ENCODE measurements at places on chromosomes 13 and 19.

GRCh38 chr19:30469774-30470173 lies 97.6 kb downstream of the ZNF536 start:
- DNase-seq, result no peak

DNA sequence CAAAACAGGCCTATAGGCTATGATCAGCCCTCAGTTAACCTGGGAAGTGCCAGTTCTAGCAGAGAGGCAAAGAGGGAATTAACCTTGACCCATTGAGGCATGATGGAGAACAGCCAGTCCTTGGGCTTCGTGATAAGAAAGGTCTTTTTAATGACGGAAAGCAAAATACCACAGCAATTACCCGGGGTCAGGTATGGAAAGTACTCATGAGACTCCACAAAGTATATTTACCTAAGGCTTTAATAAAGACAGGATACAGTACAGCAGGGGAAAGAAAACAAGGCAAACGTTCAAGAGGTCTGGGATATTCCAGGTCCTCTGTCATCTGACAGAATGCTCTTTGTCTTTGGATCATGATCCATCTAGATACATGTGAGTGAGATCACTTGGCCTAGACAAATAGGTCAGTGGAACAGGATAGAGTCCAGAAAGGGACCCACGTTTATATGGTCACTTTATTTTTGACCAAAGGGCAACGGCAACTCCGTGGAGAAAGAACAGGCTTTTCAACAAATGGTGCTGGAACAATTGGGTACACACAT lies 52.2 kb downstream of the WDFY2 start:
- no peak for DNase-seq

- DNase-seq, result no peak
Measured at GRCh38 chr19:10922638-10923014, 5.8 kb downstream of the YIPF2 start.

DNA sequence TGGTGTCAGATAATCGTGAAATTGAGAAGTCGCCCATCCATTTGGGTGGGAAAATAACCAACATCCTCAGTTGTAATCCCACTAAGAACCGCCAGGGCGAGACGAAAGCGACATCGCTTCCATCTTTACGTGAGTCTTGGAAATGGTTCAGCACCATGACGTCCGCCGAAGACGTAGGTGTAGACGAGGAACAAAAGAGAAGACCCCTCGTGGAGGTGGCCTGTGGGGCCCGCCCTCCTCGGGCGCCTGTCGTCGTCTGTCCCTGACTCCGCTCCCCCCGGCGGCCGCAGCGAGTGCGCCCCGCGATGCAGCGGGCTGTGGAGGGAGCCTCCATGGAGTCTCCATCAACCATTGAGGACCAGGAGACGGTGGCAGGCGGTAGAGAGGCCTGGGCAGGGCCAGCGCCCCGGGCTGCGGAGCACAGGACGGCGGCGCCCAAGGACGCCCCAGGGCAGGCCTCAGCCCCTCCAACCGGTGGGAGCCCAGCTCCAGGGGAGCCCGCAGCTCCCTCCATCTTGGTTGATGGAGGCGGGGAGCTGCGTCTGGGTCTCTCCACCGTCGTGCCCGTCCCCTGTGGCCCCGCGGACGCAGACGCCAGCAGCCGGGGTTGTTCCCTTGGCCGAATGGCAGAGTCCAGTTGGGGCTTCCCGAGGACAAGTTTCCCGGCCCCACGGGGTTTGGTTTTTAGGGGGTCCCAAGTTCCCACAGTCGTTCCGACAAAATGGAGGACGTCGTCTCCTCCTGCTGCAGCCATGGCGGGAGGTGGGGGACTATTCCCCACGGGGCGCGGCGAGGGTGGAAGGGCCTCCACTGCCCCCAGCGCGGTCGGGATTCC lies 990 bp upstream of the ZMYM2 start:
- DNase-seq, result peak; percentile 93

DNA sequence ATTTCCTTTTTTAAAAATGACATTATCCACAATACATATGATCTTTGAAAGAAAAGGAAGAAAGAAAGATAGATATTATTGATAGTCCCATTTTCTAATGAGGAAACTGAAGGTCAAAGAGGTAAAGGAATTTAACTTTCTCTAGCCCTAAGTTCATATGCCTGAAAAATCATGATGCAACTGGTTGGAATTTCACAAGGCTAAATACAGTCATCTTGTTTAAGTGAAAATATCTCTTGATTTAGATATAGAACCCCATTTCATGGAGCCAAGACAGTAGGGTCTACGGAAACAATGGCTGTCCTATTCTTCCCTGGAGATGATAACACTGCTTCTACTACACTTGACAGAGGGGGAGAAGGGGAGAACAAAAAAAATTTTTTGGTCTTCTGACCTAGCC lies 366.2 kb downstream of the DNAJC15 start:
- no peak for DNase-seq

DNA sequence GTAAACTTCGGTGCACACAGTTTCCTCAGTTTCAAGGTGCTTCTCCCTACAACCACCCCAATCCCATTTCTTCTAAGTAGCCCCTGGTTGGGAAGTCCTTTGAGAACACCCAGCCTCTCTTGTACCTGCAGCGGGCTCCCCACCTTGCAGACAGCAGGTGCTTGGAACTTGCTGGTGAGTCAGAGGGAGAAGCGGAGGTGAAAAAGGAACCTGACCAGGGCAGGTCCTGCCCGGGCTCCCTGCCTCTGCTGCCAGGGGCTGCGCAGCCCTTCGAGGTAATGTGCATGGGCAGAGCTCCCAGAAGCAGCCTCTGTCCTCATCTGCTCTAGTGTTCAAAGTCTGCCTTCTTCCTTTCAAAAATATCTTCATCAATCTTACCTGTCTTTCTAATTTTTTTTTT lies 274.0 kb upstream of the SOX1 start:
- no peak for DNase-seq

- DNase-seq, result no peak
Measured at GRCh38 chr19:10004617-10005016, 5.7 kb downstream of the COL5A3 start.

DNA sequence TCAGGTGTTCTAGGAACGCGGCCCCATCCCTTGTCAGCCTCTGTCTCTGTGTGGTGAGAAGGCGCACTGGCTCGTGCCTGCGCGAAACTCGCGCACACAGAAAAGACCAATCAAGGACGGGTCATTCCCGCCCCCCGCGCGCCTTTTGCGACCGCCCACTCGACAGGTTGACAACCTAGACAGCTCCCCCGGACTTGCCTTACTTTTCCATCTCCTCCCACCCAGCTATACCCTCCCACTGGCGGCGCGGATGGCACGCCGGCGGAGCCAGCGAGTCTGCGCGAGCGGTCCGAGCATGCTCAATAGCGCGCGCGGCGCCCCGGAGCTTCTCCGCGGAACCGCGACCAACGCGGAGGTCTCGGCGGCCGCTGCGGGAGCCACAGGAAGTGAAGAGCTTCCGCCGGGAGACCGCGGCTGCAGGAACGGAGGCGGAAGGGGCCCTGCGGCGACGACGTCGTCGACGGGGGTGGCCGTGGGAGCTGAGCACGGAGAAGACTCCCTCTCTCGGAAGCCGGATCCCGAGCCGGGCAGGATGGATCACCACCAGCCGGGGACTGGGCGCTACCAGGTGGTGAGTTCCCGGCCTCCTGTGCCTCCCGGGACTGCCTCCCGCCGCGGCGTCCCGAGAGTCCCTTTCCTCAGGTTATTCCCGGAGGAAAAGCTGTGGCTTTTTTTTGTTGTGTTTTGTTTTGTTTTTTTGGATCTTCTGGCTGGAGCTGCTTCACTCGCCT lies at the start of gene NDFIP2:
Gene NDFIP2 (plus strand): TSS at position 202 of the 731 bp plus-strand sequence. CDS start 49 bp downstream, at position 251.
- peak; percentile 91 for DNase-seq

- DNase-seq, result peak; percentile 42
Measured at GRCh38 chr13:26132756-26133155, 80.9 kb upstream of the SHISA2 start.

DNA sequence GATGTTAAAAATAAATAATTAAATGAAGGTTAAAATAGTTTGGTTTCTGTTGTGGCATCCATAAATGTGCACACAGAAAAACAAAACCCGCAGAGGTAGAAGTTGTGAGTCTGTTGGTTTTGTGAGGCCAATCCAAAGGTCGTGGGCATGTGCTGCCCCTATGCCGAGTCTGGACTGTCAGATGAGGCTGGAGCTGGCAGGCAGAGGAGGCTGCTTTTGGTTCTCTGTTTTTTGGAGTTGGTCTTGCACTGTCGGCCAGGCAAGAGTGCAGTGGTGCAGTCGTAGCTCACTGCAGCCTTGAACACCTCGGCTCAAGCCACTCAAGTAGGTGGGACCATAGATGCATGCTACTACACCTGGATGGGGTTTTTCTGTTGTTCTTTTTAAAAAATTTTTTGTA lies 43.7 kb downstream of the TSSK6 start:
- no peak for DNase-seq

DNA sequence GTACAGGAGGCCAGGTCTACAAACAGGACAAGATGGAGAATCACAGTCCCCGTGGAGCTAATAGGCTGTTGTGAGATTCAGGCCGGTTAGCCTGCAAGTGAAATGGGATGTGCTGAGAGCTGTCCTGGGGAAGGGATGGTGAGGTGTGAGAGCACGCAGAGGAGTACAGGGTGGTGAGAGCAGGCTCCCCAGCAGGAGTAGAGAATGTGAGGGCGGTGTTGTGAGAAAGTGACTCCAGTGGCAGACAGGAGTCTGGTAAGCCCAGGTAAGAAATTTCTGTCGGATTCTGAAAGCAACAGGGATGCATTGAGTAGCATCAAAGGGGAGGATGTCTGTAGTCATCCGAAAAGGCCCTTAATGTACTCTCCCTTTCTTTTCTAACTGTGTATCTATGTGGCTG lies 50.7 kb upstream of the GPR183 start:
- DNase-seq, result no peak

GRCh38 chr13:82058364-82058763 lies 1717.4 kb upstream of the SPRY2 start:
- DNase-seq, result no peak

DNA sequence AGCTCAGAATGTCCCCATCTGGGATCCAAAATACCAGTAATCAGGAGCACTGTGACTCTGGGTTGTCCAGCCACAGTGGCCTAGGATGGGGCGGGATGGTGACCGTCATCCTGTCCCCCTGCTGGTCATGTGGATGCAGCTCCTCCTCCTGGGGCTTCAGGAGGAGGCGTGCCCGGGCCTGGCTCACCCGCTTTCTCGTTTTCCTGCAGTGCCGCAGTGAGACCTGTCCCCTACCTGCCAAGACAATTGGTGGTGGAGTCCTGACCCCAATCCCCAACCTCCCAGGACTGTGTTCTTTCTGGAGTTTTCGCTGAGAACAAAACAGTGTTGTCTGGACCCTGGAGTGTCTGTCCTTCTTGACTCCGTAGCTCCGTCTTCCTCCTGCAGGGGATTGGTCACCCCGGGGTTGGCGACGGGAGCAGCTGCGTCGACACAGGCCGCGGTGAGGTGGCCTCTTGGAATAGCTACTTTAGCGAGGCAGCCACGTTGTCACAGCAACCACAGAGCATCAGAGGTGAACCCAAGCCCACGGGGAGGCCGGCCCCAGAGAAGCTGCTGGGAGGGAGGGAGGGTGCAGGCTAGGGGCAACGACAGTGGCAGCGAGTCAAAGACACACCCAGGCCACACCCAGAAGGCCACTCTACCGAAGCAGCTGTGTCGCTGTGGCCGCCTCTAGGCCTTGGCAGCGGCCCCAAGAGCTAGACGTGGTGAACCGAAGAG lies 10.2 kb upstream of the EMC10 start:
- DNase-seq, result no peak

DNA sequence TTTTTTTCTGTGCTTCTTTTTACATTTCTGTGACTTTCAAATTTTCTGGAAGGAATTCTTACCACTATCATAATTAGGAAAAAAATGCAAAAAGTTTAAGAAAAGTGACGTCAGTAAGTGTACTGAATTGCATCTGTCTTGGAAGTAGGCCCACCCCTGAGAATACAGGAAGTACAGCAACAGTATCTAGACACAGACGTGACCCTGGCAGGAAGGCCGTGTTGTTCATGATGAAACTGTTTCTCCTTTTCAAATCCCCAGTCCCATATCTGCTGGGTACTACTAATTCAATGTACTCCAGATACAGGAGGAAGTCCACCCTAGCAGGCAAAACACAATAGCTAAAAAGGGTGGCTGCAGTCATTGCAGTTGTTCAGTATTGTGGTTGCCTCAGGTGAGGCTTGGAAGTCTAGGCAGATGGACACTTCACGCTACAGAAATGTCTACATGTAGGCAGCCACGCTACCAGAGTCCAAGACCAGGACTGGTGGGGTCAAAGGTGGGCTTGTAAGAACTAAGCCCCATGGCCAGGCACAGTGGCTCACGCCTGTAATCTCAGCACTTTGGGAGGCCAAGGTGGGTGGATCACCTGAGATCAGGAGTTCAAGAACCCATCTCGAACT lies 49.6 kb upstream of the MED4 start:
- DNase-seq, result no peak

- no peak for DNase-seq
Measured at GRCh38 chr19:5145521-5146511, 176.9 kb downstream of the KDM4B start.

DNA sequence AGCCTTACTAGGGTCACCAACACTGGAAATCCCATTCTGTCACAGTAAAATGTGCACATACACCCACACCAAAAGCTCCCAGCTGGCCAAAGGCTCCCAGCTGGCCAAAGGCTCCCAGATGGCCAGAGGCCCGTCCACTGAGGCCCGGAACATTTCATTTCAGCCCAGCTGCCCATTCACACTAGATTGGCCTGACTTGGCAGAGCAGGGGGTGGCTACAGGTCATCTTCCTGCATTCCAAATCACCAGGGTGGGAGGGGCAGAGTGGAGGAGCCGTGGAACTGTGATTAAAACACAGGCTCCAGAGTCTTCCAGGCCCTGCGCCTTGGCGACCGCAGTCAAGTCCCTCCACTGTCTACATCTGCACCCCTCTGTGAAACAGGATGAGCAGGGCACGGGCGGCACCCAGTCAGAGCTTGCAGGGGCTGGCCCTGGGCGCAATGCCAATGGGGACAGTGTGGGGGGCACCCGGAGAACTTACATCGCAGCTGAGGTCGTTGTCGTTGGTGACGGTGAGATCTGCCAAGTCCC lies 10.1 kb upstream of the PRKD2 start:
- no peak for DNase-seq

GRCh38 chr19:41690801-41691065 lies 2.7 kb upstream of the CEACAM7 start:
- DNase-seq, result peak; percentile 17

- no peak for DNase-seq
Measured at GRCh38 chr13:42638886-42639285, 64.9 kb downstream of the TNFSF11 start.

GRCh38 chr13:46712524-46712923 lies 84.4 kb downstream of the ESD start:
- DNase-seq, result no peak

DNA sequence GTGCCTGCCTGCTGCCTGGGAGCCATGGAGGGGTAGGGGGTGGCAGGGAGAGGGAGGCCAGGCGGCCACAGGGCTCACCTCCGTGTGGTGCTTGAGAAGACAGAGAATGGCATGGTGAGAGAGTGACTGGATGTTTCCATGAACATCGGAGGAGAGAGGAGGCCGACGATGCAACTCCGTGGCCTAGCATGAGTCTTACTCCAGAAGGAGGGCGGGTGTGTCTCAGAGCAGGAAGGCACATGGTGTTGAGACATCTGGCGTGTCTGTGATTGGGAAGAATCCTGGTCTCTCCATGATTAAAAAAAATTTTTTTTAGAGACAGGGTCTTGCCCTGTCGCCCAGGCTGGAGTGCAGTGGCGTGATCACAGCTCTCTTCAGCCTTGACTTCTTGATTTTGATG lies 5.1 kb downstream of the IRGC start:
- DNase-seq, result no peak

- DNase-seq, result peak; percentile 91
Measured at GRCh38 chr19:19120308-19121231, 17.7 kb downstream of the TMEM161A start.
